ENCODE measurements at places on chromosomes 13 and 19.

GRCh38 chr19:10766049-10766623 lies 48.3 kb downstream of the DNM2 start:
- no peak for DNase-seq

- no peak for DNase-seq
Measured at GRCh38 chr13:51974482-51974881, 36.8 kb downstream of the ATP7B start.

GRCh38 chr13:48819899-48820298 lies 155.8 kb upstream of the FNDC3A start:
- no peak for DNase-seq

- DNase-seq = no peak
Measured at GRCh38 chr19:18098891-18099622, 1.5 kb downstream of the MAST3 start.

DNA sequence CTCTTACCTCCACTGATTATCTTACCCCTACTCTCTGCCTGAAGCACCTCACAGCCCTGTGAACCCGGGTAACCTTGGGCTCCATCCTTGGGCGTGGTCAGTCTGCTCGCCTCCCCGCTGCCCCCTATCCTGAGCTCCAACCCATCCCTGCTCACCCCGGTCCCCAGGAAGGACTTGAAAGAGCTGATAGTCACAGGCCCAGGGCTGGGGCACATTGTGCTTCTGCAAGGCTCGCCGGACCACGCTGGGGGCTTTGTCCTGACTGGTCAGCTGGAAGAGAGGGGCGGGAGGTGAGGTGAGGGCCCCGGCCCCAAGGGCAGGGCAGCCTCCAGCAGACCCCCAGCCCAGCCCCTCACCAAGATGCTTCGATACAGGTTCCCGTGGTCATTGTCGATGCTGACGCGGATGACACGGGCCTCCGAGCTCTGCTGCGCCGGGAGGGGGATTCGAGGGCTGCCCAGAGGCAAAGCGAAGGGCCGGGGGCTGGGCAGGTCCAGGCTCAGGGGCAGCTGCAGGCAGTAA lies 13.0 kb upstream of the EPOR start:
- no peak for DNase-seq

- DNase-seq = no peak
Measured at GRCh38 chr13:42821437-42821836, 40.1 kb downstream of the FAM216B start.

- DNase-seq = no peak
Measured at GRCh38 chr19:54142166-54142780, 4.7 kb downstream of the CNOT3 start.

- no peak for DNase-seq
Measured at GRCh38 chr13:69319656-69320055, 788.0 kb upstream of the ATXN8OS start.

GRCh38 chr13:94710881-94711560 lies 1.3 kb downstream of the SOX21 start:
- no peak for DNase-seq

DNA sequence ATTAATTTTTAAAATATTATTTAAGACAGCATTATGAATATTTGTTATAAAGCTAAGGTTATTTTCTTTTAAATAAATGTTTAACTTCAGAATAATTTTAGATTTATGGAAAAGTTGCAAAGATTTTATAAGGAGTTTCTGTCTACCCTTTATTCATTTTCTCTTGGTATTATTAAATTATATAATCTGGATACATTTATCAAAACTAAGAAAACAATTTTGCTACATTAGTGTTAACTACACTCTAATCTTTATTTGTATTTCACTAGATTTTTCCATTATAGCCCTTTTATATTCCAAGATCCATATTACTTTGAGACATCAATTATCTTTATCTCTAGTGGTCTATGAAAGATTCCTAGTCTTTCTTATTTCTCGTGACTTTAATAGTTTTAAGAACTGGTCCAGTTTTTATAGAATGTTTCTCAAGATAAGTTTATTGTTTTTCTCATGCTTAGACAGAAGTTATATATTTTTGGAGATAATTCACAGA lies 1243.7 kb upstream of the PCDH9 start:
- no peak for DNase-seq

GRCh38 chr13:91389186-91389585 lies 9.2 kb upstream of the GPC5 start:
- no peak for DNase-seq

- no peak for DNase-seq
Measured at GRCh38 chr13:42883142-42883541, 101.8 kb downstream of the FAM216B start.

DNA sequence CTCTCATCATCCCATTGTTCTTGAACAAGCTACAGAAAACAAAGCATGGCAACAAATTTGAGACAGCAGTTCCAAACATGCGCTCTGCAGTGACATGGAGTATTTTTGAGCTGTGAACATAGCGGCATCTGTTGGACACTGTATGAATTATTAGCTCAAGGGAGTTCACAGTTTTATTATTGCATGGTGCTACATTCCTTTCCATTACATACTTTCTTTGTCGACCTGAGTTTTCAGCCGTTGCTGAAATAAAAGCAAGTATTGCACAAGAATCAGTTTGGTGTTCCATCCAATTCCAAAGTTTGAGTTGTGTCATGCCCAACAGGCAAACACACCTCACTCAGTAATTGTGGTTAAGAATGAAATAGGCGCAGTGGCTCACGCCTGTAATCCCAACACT lies 30.1 kb upstream of the METTL21C start:
- DNase-seq = no peak

DNA sequence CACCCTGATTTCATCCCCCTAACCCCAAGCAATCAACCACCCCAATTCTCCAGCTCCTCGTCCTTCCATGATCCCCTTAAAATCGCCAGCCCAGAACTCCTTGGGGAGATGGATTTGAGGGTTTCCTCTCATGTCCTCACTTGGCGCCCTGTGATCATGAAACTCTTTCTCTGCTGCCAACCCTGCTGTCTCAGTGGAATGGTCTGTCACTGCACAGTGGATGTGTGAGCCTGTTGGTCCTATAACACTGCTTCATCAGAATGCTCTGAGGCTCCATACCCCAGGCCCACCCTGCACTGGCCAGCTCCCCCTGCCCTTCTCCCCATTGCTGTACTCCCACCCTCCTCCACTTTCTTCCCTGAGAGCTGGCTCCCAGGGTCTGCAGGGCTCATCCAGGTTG lies 12.6 kb upstream of the ZNF792 start:
- DNase-seq = no peak

DNA sequence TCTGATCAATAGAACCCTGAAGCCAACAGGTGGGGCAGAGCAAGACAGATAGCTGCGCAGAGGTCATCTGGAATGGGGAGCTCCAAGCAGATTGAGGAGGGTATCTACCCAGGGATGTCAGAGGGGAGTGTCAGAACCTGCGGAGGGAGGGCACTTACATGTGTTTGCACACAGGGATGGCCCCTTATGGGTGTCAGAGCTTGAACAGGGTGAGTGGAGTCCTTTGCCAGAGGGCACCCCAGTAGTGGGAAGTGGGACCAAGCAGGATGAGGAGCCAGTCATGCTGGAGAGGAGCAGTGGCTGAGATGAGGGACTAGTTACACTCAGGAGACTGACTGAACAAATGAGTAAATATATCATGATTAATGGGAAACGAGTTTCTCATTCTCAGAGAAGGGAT lies 17.0 kb upstream of the SIGLEC14 start:
- DNase-seq = no peak

GRCh38 chr19:3450796-3451411 lies 29.4 kb downstream of the SMIM24 start:
- peak; percentile 91 for DNase-seq

DNA sequence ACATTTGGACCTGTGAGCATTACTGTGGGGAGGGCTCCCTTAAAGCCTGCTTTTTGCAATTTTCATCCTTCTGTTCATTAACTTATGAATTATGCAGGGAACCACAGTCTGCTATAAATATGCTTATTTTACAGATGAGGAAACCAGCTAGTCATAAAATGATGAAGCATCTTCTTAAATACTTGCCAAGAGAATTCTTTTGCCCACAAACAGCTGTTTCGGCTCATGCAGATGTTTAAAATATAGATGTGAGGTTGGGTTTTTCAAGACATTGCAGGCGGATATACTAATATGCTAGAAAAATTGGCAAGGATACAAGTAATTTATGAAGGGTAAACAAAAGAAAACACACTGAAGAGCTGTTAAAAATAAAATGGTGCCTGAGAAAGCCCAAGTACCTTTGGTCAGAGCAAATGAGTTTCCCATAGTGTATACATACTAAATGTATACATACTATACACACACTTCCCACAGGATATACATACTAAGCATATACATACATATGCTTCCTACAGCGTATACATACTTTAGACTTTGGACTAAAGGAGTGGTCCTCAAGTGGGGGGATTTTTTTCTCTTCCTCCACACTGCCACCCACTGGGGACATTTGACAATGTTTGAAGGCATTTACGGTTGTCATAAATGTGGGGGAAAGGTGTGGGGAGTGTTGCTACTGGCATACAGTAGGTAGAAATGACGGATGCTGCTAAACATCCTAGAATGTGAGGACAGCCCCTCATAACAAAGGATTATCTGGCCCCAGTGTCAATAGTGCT lies 164.9 kb upstream of the CSNK1A1L start:
- DNase-seq = no peak

- no peak for DNase-seq
Measured at GRCh38 chr19:12411893-12412292, 10.8 kb upstream of the ZNF799 start.

DNA sequence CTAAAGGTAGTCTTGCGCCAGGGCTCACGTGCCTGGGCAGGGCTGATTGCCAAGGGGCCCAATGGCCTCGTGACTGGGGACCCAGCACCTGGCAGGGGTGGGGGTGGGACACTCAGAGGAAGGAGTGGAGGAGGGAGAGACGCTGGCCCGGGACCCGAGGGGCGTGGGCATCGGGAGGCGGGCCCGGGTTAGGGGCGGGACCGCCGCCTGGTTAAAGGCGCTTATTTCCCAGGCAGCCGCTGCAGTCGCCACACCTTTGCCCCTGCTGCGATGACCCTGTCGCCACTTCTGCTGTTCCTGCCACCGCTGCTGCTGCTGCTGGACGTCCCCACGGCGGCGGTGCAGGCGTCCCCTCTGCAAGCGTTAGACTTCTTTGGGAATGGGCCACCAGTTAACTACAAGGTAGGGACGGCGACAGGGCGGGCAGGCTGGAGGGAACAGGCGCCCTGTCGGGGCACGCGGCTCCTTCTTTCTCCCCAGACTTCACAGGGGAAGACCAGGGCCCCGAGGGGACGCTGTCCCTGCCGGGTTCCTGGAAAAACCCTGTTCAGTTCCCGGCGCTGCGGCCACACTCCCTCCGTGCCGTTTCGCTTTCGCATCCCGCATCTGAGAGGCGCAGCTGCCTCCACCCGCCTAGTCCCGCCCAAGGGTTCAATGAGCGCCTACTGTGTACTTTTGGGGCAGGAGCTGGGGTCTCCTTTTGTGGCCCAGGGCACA lies at the start of gene IFI30:
Gene IFI30 (plus strand): TSS at position 242 of the 717 bp plus-strand sequence. CDS start 29 bp downstream, at position 271.
- DNase-seq = no peak

DNA sequence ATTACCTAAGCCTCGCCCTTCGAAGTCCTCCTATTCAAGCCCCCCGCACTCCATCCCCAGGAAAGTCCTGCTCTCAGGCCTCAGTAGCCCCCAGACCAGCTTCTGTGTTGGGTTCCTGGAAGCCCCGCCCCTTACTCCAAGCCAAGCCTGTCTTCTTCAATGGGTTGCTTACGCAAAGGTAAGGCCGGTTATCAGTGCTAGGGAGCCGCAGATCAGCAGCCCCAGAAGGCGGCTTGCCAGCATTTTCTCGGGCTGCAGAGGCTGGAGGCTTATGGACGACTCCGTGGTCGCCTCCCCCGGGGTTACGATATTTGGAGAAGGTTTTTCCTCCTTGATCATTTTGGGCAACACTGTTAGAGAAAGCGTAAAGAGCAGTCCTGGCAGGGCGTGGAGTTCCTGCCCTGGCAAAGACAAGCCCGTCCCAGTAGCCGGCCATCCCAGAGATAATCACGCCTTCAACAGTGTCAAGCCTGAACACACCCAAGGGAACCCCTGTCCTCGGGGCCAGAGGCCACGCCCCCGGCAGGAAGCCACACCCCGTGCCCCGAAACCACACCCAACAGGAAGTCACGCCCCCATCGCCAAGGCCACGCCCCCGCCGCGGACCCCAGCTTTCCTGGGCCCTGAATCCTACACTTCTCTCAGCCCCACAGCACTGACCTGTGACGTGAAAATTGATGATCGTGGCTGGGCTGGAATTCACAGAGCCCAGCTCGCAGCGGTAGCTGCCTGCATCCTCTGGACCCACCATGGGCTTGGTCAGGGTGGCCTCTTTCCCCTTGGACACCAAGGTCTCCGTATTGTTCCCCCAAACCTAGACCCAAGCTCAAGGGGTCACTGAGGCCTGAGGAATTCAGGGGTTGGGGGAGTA lies 954 bp upstream of the RASIP1 start:
- DNase-seq = no peak

- no peak for DNase-seq
Measured at GRCh38 chr19:45528744-45529419, 21.6 kb downstream of the VASP start.

- no peak for DNase-seq
Measured at GRCh38 chr13:87089391-87089790, 581.8 kb upstream of the SLITRK5 start.

GRCh38 chr13:83204886-83205285 lies 677.4 kb downstream of the SLITRK1 start:
- no peak for DNase-seq

DNA sequence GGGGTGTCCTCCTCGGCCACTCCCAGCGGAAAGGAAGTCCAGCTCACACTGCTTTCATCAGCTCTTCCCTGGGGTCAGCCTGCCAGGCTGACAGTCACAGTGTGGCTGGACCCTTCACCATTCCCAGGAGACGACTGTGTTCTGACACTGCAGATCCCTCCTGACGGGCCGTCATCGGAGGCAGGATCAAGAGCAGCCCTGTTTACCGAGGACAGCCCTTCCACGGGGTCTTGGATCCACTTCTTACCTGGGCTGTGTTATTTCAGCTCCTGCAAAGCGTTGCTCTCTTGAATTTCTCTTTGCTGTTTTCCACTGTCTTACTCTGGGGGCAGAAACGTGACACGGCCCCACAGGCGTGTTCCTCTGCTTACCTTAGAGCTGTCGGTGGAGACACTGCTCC lies 149.9 kb upstream of the SOX1 start:
- no peak for DNase-seq

- no peak for DNase-seq
Measured at GRCh38 chr13:44758630-44759383, 182.7 kb upstream of the TSC22D1 start.

DNA sequence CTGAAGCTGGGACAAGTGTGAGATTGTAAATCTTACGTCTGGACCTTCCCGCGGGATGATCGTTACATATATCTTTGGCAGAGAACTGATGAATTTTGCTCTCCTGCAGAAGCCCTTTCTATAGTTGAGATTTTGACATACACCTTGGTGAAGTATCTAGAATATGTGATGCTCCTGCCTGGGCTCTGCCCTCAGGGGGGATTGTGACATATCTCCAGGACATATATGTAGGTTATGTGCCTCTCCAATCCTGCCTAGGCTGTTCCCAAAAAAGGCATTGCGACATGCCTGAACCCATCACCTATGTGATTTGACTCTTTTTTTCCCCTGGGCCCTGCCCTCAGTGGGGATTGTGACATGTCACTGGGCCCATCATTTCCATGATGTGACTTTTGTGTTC lies 76.6 kb downstream of the ZNF208 start:
- DNase-seq = no peak
